AG20443 (cell line): ENCODE measurements at places on chromosomes 7 and 10.

DNA sequence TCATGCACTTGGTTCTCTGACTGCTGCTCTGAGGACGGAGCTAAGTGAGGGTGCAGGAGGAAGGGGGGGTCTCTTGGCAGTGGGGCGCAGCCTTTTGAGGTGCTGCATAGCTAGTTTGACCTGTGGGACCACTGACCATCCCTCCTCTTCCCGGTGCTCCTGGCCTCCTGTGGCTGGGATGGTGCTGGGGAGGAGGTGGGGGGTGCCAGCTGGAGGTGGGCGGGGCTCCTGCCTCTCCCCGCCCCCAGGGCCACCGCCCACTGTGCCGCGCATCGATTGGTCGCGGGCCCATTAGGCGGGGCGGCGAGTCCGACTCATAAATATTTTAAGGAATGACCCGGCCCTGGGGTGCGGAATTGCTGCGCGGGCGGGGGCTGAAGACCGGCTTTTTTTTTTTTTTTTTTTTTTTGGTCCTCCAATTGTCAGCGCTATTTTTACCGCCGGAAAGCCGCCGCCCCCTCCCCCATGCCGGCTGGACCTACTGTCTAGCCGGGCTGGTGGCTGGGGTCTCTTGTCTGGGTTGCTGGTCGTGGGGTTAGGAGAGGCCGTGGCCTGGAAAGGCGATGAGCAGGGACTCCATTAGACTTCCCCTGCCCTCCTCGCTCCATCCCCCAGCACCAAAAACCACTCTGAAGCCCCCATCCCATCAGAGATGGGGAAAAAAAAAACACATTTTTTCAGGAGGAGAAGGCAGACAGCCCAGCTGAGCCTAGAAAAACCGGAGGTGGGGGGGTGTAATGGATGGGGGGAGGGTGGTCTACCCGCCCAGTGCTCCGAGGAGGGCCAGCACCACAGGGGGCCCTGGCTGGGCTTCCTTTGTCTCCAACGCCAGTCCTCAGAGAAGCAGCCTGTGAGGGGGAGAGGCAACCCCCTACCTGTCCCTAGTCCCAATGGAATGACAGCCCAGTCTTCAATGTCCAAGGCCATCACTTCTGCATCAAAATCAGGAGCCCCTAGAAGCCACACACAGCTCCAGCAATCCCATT lies 6.4 kb downstream of the SH2B2 start:
- DNase-seq: peak; percentile 56

- DNase-seq: no peak
These were observed 12.5 kb downstream of the ITPRIP start for GRCh38 chr10:104325436-104326435.

- peak; percentile 65 for DNase-seq
These were observed 70.2 kb upstream of the FERD3L start for GRCh38 chr7:19215412-19215811.

GRCh38 chr7:157890921-157891401 lies 554.2 kb downstream of the DNAJB6 start:
- no peak for DNase-seq

DNA sequence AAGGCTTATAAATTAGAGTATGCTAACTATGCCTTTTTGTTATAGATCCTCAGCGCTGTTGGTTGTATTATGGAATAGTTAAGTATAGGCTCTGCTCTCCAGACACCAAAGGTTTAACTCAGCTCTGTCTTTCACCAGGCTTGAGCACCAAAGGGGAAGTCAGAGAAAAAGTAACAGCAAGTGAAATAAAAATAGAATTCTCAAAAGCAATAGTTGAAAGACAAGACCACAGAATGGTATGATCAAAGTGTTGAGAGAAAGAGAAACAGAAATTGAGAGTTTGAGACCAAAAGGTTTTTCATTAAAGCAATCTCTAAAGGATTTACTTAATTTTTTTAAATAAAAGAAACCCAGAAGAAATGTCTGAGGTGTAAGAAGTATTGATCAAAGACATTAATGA lies 529.8 kb upstream of the C7orf33 start:
- DNase-seq: no peak
